ENCODE measurements at places on chromosomes 12 and 14.
A peak's percentile ranks its signal among the peaks of the same experiment; 100 is the strongest.

- no peak for DNase-seq
Observed at GRCh38 chr12:1369938-1370500, 224.4 kb downstream of the FBXL14 start.

GRCh38 chr14:102464846-102465341, 44.7 kb downstream of the ANKRD9 start:
- no peak for DNase-seq

- DNase-seq = no peak
Observed at GRCh38 chr12:129381715-129382114, 522.1 kb downstream of the TMEM132D start.

GRCh38 chr12:85654456-85654840, 181.8 kb downstream of the RASSF9 start:
- no peak for DNase-seq

- peak; percentile 48 for DNase-seq
Observed at GRCh38 chr14:69625299-69626131, 14.1 kb downstream of the SUSD6 start.

GRCh38 chr12:64714551-64714968, 44.6 kb downstream of the GNS start:
- no peak for DNase-seq

DNA sequence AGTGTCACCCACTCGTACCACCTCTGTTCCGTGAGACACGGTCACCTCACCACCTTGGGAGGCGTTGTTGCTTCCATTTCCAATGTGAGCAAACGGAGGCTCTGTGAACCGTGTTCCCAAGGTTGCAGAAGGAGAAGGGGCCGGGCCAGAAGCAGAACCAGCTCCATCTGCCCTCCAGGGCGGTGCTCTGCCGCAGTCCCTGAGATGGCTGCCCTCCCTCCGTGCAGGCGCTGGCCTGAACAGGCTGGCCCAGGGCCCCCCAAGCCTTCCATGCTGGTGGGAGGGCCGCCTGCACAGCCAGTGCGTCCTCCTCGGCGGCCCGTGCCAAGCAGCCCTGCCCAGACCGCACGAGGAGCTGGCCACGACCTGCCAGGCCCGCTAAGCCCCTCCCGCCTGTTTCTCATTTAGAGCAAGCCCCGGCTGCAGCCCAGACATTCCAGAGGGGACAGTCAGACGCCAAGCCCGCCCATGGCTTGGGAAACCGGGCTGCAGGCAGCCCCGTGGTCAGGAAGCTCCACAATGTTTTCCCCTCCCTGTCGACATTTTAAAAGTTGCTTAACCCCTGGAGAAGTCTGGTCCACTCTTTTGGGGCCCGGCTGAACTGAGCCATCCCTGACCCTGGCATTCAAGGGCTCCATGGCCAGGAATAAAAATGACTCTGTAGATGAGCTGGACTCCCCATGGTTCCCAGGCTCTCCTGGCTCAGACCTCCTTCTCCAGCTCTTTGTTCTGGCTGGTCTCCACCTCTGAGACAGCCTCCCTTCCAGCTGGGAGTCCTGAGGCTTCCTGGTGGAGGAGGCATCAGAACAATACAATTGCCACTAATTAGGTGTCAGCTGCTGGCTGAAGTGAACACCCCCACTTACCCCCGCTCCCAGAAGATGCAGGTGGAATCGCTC, 236.0 kb downstream of the BCL11B start:
- DNase-seq = no peak

- DNase-seq = no peak
Observed at GRCh38 chr12:7013101-7013500, 5.2 kb downstream of the LPCAT3 start.
